ENCODE measurements at places on chromosomes 5 and 9.

- DNase-seq = no peak
Observed at GRCh38 chr5:172038167-172038566, 31.7 kb upstream of the FBXW11 start.

DNA sequence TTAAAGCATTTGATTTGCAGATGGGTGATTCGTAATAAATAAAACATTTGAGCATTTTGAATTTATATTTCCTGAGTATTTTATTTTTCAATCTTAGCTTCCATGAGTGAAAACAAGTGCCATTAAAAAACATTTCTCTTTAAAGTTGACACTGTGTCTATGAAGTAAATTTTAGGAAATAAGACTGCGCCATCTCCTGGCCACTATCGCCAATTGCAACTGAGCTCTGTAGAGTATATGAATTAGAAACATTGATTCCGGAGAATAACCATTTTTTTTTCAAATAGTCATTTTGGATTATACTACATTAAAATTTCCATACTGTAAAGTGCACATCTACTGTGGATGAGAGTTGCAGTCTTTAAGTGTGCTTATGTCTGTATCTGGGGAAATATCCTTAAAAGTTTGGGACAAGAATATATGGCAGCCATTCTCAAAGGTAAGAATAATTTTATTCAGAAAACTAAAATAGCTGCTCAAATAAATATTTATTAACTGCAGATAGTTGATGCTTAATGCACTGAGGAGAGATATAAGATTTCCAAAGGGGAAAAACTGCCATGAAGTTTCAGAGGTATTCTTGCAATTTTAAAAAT lies 5.9 kb downstream of the DMRTA1 start:
- DNase-seq = no peak

DNA sequence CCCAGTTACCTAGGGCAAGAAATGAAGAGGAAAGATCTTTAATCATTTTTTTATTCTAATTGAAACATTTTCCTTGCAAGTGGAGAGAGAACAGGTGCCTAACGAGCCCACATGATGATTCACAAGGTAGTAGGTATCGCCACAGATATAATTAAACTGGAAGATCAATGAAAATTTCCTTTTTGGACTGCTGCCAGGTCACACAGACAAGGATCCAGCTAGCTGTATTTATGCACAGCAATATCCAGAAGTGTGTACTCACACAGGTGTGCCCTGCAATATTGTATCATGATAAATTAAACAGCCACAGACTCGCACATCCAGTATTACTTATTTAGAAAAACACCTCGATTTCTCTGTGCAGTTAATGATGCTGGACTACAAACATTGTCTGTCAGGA lies 294.0 kb upstream of the SMARCA2 start:
- no peak for DNase-seq

- no peak for DNase-seq
Observed at GRCh38 chr5:33242277-33242676, 198.5 kb upstream of the TARS1 start.

DNA sequence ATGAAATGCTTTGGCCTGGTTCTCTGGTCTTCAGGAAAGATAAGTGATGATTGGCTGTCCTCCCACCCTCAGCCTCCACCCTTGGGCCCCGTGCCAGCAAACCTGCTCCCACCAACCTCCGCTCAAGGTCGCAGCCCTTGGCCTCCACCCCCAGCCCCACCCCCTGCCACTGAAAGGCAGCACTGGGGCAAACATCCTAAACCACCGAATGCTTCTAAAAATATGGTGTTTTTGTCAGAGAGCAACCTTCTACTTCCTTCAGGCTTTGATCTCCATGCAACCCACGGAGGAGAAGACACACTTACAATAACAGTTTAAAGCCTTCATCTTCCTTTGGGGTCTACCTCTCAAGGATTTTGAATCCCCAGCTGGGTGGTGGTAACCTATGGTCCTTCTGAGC lies 24.0 kb upstream of the TCF7 start:
- no peak for DNase-seq

DNA sequence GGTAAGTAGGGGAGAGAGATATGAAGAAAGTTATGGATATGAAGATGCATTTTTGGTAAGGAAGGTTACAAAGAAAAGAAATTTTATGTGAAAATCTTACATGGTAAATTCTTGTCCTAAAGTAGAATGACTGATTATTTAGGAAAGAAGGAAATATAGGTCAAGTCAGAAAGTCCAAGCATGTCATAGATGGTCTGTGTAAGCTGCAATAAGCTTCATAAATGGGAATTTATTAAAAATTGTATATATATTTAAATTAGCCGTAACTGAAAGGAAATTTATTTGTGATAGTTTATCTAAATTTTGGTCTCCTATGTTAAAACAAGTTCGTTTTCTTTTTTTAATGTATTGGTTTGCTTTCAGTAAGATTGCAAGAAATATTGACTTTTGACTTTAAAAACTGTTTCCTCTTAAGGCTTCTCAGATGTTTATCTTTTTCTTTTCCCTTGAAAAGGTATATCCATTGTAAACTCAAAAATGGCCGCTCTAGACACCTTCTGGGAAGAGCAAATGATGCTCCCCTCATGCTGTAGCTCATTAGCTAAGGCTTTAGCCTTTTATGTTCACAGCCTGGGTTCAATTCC lies 46.8 kb upstream of the HAPLN1 start:
- DNase-seq = no peak

GRCh38 chr9:14399756-14400657 lies 86.1 kb upstream of the NFIB start:
- no peak for DNase-seq

DNA sequence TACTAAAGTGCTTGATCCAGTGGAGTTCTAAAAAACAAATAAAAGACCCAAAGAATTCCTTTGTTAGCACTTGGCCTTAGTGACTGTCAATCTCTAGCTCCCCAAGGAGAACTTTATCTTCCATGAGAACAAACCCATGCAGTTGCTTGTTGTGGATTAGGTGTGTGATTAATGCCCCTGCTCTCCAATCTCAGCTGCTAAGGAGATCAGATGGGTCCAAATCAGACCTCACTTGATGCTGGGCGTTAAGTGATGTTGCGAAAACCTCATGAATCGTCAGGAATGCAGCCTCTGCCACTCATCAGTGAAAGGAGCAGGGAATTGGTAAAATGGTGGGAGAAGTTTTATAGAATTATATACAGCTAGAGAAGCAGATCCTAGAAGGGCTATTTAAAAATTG lies 133.7 kb downstream of the DMAC1 start:
- no peak for DNase-seq

GRCh38 chr9:15135164-15135792 lies 171.7 kb downstream of the TTC39B start:
- DNase-seq = no peak

- no peak for DNase-seq
Observed at GRCh38 chr9:136496801-136497620, 14.2 kb upstream of the SEC16A start.

GRCh38 chr9:87337335-87338087 lies 160.2 kb upstream of the DAPK1 start:
- no peak for DNase-seq

DNA sequence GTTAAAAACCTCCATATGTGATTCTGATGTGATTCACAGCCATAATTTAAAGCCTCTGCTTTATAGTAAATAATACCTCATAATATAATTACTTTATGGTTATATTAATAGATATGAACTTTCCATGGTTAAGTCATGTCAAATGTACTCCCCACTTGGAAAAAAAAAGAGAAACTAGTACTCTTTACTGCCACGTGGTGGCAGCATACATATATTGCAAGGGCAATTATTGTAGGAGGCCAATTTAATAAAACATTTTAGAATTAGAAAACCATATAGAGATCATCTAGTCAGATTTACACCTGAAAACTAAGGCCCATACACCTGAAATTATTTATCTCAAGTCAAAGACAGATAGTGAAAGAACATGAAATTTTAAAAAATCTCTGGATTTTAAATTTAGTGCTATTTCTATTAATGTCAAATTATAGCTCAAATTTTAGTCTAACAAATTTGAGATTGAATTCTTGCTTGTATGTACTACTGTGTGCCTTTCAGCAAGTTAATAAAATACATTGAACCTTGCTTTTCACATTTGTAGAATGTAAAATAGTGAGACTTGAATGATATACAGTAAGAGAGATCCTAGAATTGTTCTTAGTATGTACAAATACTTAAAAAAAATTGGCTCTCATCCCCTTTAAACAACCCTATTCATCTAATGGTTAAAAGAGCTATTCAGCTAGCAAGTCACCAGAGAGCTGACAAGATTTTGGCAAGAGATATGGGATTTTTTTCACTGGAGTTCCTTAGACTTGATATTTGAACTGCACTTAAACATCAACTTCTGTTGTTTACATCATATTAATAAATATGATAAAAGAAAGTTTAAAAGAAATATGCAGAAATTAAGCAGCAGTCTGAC lies 603.8 kb downstream of the TLE4 start:
- no peak for DNase-seq

- no peak for DNase-seq
Observed at GRCh38 chr9:2787065-2787464, 56.8 kb downstream of the PUM3 start.

DNA sequence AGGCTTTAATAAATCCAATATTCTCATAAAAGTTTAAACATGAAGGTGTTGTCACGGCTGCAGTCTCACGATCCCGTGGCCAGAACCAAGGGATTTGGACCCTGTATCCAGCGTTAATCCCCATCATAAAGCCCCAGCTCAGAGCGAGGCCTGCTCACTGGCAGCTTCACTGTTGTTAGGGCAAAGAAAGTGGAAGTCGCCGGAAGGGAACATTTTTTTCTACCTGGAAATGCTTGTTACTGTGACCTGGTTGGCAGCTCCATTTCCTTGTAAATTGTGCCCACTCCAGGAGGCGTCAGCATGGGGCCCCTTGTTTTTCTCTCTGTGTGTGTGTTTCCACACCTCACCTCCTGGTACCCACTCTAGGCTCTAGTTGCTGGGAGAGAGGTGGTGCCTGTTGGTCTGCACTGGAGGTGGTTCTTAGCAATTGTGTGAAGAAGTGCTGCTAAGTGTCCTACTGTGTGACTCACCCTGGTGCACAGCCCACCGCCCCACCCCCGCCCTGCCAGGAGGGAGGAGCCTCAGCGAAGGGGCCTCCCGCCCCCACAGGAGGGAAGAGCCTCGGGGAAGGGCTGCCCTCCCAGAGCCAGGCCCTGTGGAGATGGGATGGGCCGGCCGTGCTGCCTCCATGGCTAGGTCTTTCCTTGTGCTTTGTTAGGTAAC lies 105.1 kb downstream of the EHMT1 start:
- DNase-seq = no peak

GRCh38 chr5:77129391-77129990 lies 42.4 kb upstream of the ZBED3 start:
- no peak for DNase-seq

Measured in GOT3 (cell line).